Heart right ventricle (tissue), 16 donors: ENCODE measurements at places on chromosomes 2 and 18. TPM values are rescaled to one million over a fixed set of nuclear protein-coding genes. Genes with fewer than 3 reads are reported as not detected.

GRCh38 chr2:135825131-135825530 is 11.9 kb downstream of the LCT start:
- DNase-seq: no peak
- H3K4me3 ChIP-seq: no peak overlapping the region
- no peaks in the 10 kb centered on the region for H3K27me3 ChIP-seq
- H3K36me3 ChIP-seq: no peaks in the 10 kb centered on the region
- H3K4me1 ChIP-seq: no peaks in the 10 kb centered on the region

The SETBP1 gene
- total RNA-seq: 9.0 TPM

GRCh38 chr2:181738563-181738962 is 58.2 kb upstream of the NEUROD1 start:
- no peaks in the 10 kb centered on the region for H3K4me1 ChIP-seq
- H3K4me3 ChIP-seq: no peak overlapping the region
- H3K27me3 ChIP-seq: no peaks in the 10 kb centered on the region
- no peak overlapping the region for H3K27ac ChIP-seq

The NAT8 gene
- total RNA-seq: not detected

GRCh38 chr2:20633794-20634506 is 16.9 kb downstream of the HS1BP3 start:
- H3K27me3 ChIP-seq: no peaks in the 10 kb centered on the region
- no peak for DNase-seq
- no peak overlapping the region for H3K4me3 ChIP-seq

DNA sequence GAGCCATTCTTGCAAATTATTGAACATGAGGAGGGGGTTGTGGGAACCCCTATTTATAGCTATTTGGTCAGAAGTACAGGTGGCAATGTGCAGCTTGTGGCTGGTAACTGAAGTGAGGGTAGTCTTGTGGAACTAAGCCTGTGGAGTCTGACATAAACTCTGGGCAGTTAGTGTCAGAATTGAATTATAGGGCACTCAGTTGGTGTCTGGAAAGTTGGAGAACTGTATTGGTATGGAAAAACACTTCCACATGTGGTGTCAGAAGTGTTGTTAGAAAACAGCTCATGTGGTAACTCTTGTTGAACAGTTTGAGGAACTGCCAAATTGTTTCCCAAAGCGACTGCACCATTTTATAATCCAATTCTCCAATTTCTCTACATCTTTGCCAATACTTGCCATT is 7.5 kb downstream of the RALBP1 start:
- H3K27me3 ChIP-seq: no peaks in the 10 kb centered on the region
- peaks cover 22% of the 10 kb centered on the region for H3K36me3 ChIP-seq
- no peak for DNase-seq
- no peak overlapping the region for H3K4me3 ChIP-seq

The KCNG3 gene
- not detected for total RNA-seq

The MAP2 gene
- total RNA-seq: 5.6 TPM

The ACADL gene
- total RNA-seq: 1.4 TPM

The NDUFAF7 gene
- total RNA-seq: 29.9 TPM

The GBX2 gene
- total RNA-seq: not detected

DNA sequence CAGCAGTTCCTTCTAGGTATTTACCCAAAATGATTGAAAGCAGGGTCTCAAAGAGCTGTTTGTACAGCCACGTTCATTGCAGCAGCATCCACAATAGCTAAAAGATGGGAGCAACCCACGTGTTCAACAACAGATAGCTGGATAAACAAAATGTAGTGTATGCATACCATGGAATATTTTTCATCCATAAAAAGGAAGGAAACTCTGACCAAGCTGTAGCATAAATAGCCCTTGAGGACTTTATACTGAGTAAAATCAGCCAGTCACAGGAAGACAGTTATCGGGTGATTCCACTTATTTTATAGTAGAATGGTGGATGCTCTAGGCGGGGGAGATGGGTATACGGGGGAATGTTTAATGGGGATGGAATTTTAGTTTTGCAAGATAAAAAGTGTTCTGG is 7.5 kb downstream of the TRAPPC12 start:
- no peak for DNase-seq
- H3K4me3 ChIP-seq: no peak overlapping the region
- H3K27me3 ChIP-seq: no peaks in the 10 kb centered on the region
- no peak overlapping the region for H3K27ac ChIP-seq
- H3K36me3 ChIP-seq: peaks cover 73% of the 10 kb centered on the region

DNA sequence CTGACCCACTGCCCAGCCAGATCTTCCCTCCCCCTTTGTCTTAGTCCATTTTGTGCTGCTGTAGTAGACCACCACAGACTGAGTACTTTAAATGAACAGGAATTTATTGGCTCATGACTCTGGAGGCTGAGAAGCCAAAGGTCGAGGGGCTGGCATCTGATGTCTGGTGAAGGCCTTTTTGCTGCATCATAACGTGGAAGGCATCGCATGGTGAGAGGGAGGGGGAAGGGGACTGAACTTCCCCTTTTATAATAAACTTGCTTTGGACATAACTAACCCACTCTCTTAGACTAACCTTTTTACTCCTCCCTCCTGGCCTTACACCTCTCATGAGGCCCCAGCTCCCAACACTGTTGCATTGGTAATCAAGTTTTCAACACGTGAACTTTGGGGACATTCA is 83.8 kb downstream of the MAP4K4 start:
- H3K27me3 ChIP-seq: no peaks in the 10 kb centered on the region
- no peak overlapping the region for H3K4me3 ChIP-seq
- H3K4me1 ChIP-seq: peaks cover 76% of the 10 kb centered on the region
- DNase-seq: no peak
- H3K36me3 ChIP-seq: no peaks in the 10 kb centered on the region

DNA sequence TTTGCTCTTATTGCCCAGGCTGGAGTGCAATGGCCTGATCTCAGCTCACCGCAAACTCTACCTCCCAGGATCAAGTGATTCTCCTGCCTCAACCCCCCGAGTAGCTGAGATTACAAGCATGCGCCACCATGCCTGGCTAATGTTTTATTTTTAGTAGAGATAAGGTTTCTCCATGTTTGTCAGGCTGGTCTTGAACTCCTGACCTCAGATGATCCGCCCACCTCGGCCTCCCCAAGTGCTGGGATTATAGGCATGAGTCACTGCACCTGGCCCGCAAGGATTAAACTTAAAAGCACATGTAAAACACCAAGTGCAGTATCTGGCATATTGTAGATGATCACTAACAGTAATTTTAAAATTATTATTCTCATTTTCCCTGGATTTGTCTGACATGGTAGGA is 72.9 kb downstream of the C1QL2 start:
- no peaks in the 10 kb centered on the region for H3K27me3 ChIP-seq
- no peak overlapping the region for H3K4me3 ChIP-seq
- H3K27ac ChIP-seq: no peak overlapping the region
- no peaks in the 10 kb centered on the region for H3K36me3 ChIP-seq

DNA sequence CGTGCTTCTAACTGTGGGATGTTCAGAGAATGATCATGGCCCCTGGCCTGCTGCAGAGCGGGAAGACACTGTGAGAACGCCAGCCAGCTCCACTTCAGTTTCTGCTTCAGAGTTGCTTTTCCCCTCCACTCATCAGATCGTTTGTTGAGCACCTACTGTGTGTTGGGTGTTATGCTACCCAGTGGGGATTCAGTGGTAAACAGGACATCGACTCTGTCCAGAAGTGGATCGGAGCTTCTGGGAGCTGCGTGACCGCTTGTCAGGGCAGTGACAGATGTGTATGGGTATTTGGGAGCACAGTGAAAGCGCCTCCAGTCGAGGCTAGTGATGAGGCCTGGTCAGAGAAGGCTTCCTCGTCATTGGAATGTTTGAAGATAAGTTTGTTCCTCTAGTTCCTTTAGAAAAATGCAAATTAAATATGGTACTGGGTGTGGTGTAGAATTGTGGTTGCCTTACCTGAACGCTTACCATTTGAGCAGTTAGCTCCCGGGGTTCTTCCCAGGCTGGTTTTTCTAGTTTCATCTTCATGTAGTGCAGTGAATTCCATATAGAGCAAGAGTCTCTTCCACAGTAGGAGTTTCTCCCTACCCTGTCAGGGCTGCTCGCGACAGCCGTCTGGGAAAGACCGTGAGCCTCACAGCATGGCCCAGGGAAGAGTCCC is 2.8 kb downstream of the RAB12 start:
- H3K27me3 ChIP-seq: no peaks in the 10 kb centered on the region
- H3K27ac ChIP-seq: no peak overlapping the region
- H3K4me3 ChIP-seq: no peak overlapping the region
- H3K36me3 ChIP-seq: no peaks in the 10 kb centered on the region
- peaks cover 76% of the 10 kb centered on the region for H3K4me1 ChIP-seq

- DNase-seq: no peak
- no peak overlapping the region for H3K27ac ChIP-seq
- H3K4me3 ChIP-seq: no peak overlapping the region
These were observed 65.9 kb upstream of the TNP1 start for GRCh38 chr2:216925636-216926366.

The NYAP2 gene
- total RNA-seq: not detected
